ENCODE measurements at places on chromosomes 7 and 10.

- no peak for DNase-seq
These were observed 258.6 kb upstream of the NFE2L3 start for GRCh38 chr7:25893436-25893835.

GRCh38 chr7:71594736-71595135 is 462.8 kb downstream of the GALNT17 start:
- no peak for DNase-seq

- DNase-seq: no peak
These were observed 123.5 kb upstream of the FERD3L start for GRCh38 chr7:19268737-19269136.

- DNase-seq: no peak
These were observed 303.3 kb upstream of the CDC14C start for GRCh38 chr7:48621076-48621475.

DNA sequence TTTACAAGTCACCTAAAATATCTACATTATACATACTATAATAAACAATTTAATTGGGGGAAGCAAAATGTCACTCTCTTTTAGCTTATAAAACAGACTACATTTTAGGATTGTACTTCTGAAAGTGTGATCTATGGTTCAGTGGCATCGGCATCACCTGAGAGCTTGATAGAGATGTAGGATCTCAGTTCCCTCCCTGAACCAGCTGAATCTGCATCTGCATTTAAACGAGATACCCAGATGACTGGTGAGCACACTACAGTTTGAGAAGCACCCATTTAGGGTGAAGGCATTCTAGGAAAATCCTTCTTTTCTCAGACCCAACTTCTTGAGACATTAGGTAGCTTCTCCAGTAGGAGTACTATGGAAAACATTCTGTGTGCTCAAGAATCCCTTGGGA is 21.5 kb upstream of the SDHAF3 start:
- no peak for DNase-seq

DNA sequence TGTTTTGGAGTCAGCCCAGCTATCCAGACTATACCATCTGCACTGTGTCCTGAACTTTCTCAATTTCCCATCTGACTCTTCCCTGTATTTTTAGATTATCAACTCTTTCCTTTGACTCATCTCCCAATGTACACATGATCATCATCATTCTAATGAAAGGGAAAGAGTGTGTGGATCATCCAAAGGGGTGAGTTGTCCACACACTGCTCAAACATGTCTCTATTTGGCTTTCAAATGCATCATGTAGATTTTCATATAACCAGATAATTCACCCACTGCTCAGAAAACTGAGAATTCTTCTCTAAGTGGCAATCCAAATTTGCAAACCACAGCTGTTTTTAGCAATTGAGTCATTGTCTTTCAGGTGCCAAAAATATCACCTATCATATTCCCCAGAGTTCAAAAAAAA is 190.2 kb upstream of the HPS1 start:
- DNase-seq: no peak

DNA sequence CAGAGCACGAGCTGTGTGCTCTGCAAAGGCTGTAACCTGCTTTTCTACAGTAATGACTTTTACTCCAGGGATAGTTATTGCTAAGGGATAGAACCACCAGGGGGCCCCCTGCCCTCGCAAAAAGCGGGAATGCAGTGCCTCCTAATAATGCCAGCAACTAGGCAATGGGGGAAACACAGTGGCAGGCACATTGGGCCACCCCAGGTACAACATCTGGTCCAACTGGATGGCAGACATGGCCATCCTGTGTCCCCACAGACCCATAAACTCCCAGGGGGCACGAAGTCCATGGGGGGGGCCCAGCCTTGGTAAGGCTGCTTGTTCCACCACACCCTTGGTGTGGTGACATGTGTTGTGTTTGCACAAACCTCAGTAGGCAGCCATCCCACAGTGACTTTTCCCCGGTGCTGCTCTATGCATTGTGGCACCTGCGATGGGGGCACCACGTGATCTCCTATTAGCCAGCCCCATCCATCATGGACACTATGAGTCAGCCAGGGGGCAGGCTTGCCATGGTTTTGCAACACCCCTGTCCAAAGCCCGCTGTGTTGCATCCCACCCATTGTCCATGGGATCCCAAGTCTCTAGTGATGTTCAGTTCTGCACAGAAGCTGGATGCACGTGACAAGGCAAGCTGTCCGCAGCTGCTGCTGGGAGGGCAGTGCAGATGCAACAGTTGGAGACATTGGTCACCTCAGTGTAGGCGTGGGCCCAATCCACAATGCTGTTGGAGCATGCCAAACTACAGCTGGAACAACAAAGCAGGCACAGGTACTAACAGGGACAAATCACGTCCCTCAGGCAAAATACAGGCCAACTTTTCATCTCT is 84.0 kb downstream of the ANLN start:
- DNase-seq: peak; percentile 42

GRCh38 chr10:61029411-61029810 is 85.4 kb upstream of the RHOBTB1 start:
- no peak for DNase-seq

- DNase-seq: no peak
These were observed 16.2 kb upstream of the TES start for GRCh38 chr7:116194115-116194514.

DNA sequence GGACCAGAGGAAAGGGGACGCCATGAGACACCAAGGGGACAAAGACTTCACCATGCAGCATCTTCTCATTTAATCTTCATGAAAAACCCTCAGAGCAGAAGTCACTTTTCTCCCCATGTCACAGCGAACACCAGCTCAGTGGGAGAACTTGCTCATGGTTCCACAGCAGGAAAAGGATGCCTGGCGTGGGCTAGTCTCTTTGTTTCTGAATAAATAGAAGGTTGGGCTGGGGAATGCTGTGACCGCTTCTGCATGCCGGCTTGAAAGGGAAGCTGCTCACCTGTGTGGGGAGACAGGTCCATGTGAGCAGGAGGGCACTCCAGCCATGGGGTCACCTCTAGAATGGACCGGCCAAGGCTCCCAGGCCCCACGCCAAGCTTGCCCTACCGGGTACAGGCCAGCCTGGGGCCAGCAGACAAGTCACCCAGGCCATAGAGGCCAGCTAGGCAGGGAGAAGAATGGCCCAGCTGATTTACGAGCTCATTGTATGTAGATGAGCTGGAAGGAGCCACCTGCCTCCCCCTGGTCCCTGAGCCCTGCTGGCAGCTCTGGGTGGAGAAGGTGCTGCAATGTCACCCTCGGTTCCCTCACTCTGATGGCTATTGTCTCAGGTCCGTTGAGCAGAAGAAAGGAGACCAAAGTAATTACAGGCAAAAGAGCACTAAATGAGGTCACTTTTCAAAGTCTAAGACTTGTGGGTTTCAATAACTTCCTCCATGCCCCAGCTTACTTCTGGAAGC is 82.0 kb upstream of the PDZD8 start:
- DNase-seq: no peak

- peak; percentile 55 for DNase-seq
These were observed 33.8 kb upstream of the ZFAND2A start for GRCh38 chr7:1193593-1194424.

DNA sequence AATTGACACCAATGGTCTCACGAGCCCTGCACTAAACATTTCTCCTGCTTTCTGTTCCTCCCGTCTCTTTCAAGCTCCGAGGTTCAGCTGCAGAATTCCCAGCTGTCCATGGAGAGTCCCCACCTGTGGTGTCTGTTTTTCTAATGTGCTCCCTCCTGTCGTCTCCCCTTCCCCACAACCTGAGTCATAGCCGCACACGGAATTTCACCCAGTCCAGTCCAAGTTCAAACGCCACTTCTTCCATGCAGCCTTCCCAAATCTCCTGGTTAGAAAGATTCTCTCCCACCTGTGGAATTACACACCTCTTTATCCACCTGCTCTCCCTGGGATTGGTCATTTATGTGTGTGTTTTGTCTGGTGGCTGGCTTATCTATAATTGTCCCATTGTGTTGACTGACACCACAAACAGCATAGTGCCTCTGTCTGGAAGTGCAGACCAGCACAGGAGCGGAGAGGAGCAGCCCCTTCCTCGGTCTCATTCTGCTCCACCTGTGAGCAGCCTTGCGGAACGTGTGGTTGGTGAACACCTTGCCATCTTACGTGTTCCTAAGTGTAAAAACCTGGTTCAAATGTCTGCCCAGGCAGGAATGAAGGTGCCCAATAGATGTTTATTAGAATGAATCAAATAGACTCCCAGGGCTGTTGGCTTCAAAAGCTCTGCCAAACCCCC is 3.3 kb upstream of the DIP2C start:
- no peak for DNase-seq

- peak; percentile 97 for DNase-seq
These were observed 33.5 kb downstream of the DPY19L1 start for GRCh38 chr7:35003679-35004303.

DNA sequence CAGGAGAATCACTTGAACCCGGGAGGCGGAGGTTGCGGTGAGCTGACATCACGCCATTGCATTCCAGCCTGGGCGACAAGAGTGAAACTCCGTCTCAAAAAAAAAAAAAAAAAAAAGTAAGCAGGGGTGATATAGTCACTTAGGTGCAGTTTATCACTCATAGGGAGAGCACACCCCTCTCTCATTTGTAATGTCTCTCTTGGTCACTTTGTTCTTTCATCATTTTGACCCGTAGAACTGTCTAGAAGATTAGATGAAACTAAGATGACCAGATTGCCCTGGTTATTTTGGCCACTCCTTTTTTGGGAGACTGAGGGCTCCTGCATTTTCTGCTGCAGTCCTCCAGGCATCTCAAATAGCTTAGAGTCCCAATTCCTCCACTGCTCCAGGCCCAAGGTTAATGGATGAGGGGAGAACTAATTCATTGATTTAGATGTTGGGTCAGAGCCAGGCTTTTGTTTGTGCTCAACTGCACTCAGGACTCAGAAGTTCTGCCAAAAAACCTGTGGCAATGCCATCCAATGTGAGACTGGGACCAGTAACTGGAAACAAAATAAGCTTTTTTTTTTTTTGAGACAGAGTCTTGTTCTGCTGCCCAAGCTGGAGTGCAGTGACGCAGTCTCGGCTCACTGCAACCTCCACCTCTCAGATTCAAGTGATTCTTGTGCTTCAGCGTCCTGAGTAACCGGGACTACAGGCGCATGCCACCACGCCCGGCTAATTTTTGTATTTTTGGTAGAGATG is 50.0 kb upstream of the CAMK1D start:
- DNase-seq: no peak

GRCh38 chr10:79995979-79996634 is 47.2 kb upstream of the SFTPD start:
- DNase-seq: no peak

DNA sequence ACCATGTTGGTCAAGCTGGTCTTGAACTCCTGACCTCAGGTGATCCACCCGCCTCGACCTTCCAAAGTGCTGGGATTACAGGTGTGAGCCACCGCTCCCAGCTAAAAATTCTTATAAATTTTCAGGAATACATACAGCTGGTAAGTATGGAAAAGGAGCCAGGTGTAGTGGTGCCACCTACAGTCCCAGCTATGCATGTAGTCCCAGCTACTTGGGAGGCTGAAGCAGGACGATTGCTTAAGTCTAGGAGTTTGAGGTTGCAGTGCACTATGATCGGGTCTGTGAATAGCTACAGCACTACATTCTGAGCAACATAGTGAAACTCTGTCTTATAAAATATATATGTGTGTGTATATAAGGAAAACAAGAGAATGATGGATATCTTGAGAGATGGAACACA is 19.0 kb downstream of the LDB1 start:
- DNase-seq: no peak

DNA sequence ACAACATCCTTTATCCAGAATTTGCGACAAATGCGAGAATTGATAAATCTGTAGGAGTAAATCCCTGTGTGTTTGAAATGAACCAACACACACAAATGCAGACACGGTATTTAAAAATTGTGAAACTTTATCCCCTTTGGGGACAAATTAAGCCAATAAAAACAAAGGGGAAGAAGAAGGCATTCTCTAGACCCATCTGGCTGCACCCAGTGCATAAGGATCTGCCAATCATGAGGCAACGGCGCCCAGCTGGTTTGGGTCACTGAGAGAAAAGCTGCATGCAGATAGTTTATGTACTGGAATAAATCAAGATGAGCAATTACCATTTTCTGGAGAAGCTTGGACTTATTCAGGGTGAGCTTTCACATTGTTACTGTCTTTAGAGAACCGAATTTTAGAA is 45.7 kb downstream of the VAX1 start:
- no peak for DNase-seq

GRCh38 chr10:112148331-112148730 is 35.2 kb downstream of the GPAM start:
- no peak for DNase-seq

DNA sequence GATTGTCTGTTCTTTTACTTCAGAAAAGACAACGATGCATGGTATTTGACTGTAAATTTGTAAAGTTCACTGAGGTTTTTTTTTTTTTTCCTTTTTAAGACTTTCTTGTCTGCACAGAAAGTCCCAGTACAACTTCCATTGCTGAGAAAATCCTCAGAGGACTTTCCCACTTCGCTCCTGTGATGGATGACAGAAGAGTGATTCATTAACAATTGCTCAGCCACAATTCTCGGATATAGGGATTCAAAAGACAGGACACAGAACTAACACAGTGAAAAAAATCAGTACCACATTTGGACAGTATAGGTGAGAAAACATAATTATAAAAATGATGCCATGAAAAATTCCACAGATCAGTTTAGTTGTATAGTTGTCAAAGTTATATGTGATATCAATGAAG is 48.0 kb downstream of the SEC23IP start:
- DNase-seq: no peak

DNA sequence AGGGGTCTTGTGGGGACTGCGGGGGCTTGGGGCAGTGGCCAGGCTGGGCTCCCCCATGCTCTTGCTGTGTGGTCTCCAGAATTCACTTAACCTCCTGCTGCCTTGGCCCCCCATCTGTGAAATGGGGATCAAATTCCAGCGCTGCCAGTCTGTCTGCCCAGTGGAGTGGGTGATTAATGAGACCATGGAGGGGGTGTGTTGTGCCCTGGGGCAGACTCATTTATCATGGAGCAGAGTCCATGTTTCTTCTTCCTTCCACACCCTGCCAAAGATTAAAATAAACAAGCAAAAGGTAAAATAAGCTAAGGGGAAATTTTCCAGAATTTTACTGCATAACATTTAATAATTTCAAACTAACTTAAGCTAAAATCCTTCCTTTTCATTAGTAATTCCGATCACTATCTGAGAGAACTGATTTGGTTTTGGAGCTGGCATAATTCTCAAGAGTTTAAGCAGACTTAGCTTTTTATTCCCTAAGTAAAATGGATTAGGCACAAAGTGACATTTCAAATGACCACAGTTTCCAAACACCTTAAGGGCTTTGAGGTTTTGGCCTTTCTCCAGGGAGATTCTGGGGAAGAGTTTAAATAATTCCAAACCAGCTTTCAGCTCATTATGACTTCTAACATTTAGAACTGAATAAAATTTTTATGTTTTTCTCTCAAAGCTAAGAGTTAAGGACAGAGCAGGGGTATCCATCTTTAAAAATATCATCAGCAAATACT is 211.9 kb downstream of the CXCL12 start:
- no peak for DNase-seq
